ENCODE measurements at places on chromosomes 6 and 20.

- no peak for DNase-seq
These were observed 242.7 kb downstream of the CLIC5 start for GRCh38 chr6:45772886-45773495.

DNA sequence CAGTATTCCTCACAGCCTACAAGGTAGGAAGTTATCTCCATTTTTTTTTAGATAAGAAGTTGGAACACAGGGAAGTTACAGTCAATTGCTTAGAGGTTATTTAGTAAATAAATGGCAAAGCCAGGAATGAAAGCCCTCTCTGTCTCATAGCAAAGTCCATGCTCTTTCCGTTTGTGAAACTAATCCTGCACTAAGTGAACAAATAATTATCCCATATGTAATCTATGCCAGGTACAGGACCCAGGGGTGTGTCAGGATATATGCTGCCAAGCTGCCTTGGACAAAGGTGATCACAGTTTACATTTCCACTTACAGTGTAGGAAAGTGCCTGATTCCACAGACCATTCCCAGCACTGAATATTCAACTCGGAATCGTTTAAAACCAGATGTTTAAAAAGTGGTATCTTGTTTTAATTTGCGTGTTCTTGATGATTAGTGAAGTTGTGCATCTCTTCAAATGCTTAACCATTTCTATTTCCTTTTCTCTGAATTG, 13.6 kb upstream of the GMDS start:
- no peak for DNase-seq

DNA sequence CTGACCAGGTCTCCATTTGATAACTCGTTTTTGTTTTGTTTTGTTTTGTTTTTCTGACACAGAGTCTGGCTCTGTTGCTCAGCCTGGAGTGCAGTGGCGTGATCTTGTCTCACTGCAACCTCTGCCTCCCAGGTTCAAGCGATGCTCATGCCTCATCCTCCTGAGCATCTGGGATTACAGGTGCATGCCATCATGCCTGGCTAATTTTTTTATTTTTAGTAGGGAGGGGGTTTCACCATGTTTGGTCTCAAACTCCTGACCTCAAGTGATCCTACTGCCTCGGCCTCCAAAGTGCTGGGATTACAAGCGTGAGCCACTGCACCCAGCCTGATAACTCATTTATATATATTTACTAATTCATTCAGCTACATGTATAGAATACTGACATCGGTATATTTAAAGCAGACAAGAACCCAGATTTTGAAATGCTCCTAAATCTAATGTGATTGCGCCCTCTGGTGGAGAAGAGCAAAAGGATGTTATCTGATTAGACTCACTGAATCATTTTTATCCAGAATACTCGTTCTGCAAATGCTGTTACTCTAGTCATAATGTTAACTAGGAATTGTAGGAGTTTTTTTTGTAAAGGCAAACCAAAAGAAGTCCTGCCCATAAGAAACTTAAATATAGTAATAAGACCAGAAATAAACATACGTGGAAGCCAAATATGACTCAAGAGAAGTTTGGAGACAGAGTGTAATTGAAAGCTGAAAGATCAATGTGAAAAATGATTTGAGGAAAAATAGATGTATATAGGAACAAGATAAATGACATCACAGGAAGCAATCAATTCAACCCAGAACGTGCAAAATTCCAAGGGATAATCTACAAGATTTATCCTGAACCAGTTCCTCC, 5.3 kb upstream of the COL12A1 start:
- DNase-seq, result no peak

GRCh38 chr6:148602136-148602535, 144.7 kb upstream of the UST start:
- no peak for DNase-seq

- no peak for DNase-seq
These were observed 106.7 kb downstream of the MAP3K5 start for GRCh38 chr6:136685540-136686108.

GRCh38 chr6:150637266-150637665, 37.6 kb downstream of the PLEKHG1 start:
- DNase-seq, result no peak

DNA sequence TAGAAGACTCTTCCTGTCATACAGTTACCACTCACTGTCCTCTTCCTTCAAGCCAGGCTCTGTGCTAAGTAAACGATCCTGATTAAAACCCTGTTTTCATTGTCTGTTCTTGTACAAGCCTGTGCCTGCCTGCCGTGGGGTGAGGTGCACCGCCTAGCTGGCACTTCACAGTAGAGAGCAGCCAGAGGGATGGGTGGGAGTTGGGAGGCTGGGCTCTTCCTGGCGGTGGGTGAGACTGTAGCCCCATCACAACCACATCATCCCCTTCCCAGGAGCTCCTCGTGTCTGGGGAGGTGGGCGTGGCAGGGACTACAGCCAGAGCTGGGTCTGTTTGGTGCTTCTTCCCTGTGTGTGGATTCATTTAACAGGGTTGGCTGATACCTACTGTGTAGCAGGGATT, 382.0 kb downstream of the TAF4 start:
- no peak for DNase-seq

- DNase-seq, result no peak
These were observed 47.2 kb downstream of the MUC22 start for GRCh38 chr6:31057426-31058003.

- DNase-seq, result no peak
These were observed 73.8 kb downstream of the EYA4 start for GRCh38 chr6:133314947-133315346.

- DNase-seq, result no peak
These were observed 8.2 kb downstream of the CYB5R4 start for GRCh38 chr6:83867527-83868161.

- no peak for DNase-seq
These were observed 133.1 kb downstream of the LY86 start for GRCh38 chr6:6721606-6722005.

DNA sequence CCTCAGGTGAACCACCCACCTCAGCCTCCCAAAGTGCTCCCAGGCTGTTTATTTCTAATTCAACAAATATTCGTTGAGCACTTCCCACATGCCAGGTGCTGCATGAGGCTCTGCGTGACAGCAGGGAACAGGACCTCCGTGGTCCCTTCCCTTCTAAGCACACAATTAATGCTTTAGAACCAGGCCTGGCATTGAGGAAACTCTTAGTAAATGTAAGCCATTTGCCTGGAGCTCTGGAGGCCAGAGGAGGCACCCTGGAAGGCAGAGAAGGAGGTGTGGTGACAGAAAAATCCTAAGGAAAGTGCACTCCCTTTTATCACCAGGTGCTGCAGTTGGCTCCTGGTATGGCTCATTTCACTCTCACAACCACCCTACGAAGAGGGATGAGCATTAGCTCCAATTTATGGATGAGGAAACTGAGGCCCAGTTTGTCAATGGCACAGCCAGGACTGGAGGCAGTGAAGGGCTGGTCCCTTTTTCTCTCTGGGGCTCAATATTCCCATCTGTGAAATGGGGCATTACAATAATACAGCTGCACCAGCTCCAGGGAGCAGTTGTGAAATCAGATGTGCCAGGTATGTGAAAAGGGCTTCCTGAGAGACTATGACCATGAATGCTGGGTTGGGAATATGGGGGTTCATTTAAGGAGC, 8.1 kb upstream of the ID1 start:
- DNase-seq, result no peak

DNA sequence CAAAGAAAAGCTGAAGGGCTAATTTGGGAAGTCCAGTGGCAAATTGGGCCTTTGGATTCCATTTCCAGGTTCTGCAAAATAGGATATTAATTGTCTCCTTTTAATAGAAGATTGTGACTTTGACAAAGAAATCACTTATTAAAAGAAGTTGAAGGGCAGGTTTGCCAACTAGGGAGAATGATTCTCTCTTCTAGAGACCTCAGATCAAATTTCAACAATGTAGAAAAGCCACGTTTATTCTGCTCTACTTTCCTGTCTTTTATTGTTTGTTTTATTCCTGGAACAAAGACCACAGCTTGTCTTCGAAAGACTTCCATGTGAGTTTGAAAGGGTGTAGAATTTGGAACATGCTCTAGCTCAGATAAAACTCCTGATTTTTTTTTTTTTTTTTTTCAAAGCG, 65.5 kb upstream of the PRL start:
- no peak for DNase-seq

DNA sequence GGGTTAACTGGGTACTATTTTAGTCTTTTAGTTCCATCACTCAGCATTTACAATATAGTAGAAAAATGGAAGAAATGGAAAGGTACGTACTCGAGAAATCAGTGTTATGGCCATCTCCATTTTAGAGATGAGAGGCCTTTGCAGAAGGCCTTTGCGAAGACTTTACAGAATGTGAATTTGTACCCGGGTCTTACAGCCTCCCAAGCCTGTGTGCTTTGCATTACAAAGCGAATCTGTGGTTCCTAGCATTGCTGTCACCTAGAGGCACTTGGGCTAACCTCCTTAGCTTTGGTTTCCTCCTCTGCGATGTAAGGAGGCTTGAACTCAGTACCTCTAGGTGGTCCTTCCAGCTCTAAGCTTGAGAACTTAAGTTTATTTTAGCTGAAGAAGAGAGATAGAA, 10.9 kb downstream of the VAPB start:
- no peak for DNase-seq

DNA sequence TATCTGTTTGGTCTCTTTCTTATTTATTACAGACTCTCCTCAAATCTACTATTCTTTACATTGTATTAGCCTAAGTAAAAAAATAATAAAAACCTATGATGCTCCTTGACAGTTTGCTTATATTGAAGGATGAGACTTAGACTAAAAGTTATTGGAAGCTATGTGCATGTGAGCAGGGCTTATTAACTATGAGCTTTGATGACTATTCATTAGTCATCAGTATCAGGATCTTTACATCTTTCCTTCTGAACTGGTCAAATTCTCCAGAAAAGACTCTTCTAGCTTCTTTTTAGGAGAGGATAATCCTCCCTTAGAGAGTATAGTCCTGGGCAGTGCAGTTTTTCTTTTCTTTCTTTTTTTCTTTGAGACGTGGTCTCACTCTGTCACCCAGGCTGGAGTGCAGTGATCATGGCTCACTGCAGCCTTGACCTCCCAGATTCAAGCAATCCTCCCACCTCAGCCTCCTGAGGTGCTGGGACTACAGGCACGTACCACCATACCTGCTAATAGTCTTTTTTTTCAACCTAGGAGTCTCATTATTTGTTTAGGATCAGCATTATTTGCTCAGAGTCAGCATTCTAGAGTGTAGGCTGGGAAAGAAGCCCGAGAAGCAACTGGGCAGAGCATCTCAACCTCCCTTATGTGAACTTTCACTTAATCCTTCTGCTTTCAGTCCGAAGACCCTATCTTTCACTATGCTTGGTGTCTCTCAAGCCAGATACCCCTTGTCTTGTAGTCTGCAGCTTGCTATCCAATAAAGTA, 37.1 kb upstream of the YWHAB start:
- DNase-seq, result no peak

DNA sequence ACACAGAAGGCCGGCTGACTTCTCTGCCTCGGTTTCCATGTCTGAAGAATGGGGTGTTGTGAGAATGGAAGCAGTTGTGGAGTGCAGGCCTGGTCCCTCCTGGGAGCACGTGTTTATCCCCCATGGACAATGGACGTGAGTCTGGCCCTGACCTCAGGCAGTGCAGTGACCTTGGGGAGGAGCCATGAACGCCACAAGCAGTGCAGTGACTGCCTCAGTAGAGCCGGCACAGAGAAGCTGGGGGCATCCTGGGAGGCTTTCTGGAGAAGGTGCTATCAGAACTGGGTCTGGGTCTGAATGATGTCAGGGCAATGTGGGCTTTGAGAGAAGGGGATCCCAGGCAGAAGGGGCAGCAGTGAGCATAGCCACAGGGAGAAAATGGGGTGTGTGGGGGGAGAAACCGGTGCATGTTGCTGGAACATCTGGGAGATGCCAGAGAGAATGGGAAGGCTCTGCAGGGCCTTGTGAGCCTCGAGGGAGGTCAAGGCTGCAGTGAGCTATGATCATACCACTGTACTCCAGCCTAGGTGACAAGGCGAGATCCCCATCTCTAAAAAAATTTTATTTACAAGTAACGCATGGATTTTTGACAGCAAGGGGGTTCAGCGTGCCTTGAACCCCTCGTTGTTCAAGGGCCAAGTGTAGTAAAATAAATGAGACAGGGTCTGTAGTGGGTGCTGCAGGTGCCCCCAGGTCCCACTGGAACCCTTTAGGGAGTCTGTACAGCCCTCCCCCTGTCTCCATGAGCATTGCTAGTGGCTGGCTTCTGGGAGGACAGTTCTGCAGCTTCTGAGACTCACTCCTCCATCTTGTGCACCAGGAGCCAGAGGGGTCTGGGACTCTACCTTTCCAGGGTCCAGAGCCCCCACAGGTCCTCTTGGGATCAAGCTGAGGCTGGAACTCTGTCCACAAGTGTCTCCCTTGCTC, 27.0 kb upstream of the ZBP1 start:
- no peak for DNase-seq

- DNase-seq, result no peak
These were observed 20.0 kb downstream of the TAF4 start for GRCh38 chr20:62045529-62046285.

GRCh38 chr6:90610301-90610750, 23.5 kb upstream of the MAP3K7 start:
- DNase-seq, result no peak

DNA sequence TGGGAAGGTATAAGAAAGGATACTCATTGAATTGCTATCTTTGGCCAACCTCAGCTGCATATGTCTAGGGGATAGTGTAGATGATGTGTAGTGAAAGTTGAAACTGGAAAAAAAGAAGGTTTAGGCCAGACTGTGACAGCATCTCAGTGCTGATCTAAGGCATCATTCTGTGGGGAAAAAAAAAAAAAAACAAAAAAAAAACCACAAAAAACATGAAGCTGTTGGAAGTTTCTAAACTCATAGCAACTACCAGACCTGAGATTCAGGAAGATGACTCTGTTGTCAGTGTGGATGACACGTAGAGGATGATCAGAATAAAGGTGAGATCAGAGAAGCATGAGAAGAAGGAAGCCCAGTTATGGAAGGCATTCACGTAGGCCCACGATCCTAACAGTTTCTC, 100.8 kb upstream of the CNKSR3 start:
- no peak for DNase-seq

- DNase-seq, result no peak
These were observed 122.2 kb downstream of the KIF13A start for GRCh38 chr6:17865243-17865642.

DNA sequence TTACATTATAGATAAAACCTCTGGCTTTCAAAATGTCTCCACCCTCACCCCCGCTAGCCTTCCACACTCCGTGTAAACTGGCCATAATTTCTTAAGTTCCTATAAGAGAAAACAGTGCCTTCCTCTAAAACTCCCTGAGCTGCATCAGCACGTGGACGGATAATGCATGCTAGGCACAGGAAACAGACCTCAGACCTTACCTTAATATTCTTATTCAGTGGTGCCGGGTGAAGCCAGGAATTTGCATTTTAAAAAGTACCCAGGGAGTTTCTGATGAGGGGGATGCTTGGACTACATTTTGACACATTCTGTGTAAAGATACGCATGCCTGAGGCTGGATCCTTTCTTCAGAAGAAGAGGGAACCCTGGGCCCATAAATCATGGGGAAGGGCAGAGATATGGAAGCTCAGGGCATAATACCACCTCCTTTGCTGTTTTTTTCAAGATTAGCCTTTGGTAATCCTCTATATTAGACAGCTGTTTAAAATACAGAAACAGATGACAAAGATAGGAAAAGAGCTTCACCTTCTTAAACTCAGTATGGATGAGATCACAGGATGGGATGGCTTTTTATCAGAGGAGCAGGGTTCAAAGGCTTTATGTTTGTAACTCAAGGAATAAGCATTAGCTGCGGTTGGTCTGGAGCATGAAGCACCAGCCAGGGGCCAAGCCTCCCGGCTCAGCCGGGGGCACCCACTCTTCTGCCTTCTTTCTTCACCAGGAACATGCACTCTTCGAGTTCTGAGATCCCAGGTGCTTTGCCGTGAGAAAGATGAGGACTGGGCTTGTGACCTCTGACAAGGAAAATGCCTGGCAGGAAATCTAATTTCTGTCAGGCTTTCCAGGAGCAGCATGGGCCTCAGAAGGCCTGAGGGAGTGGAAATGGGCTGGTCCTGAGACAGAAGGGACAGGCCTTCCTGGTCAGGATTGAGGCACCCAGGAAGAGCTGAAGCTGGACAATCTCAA, 218.1 kb upstream of the SOX4 start:
- no peak for DNase-seq
